ENCODE measurements at places on chromosomes 1 and 21.

GRCh38 chr1:168834225-168834872 is 105.3 kb upstream of the DPT start:
- no peak for DNase-seq

DNA sequence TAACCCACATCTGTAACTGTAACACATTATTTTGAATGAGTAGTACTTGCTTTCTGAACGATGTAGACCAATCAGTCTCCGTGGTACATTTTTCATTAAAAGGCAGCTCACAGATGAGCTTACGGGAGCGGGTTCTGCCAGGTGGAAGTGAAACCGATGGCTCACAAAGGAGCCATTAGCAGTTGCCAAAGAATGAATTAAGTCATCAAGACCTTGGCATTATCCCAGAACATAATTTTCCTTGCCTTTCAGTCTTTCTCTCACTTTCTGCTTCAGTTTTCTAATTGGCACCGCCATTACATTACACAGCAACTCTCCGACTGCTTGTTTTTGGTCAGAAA is 33.5 kb upstream of the UTS2 start:
- no peak for DNase-seq

- DNase-seq = no peak
Measured at GRCh38 chr1:165773324-165773965, 4.8 kb upstream of the TMCO1 start.

GRCh38 chr1:117312453-117313138 is 54.7 kb upstream of the MAN1A2 start:
- no peak for DNase-seq

DNA sequence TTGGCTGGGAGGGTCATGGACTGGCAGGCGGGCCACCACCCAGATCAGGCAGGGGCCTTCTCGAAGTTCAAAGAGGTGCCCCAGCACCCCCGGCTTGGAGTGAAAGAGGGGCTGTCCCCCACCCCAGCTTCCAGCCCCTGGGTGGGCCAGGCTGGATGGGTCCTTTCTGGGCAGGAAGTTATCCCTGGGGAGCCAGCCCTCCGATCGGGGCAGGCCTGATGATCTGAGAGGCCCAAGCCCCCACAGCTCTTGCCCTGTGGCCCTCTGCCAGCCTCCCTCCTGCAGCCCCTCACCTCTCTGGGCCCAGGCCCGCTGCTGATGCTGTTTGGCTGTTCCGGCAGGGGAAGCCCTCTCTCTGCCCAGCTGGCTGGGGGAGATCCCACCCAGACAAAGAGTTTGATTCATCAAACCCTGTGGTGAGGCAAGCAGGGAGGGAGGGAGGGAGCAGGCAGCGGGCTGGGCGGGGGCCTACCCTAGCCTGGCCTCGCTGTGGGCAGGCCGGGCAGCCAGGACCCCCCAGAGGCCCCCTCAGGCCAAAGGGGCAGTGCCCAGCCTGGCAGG is 2.5 kb downstream of the ARHGEF19 start:
- no peak for DNase-seq

- peak; percentile 31 for DNase-seq
Measured at GRCh38 chr1:7070389-7071029, 285.3 kb downstream of the CAMTA1 start.

GRCh38 chr1:230148768-230149469 is 81.9 kb downstream of the GALNT2 start:
- DNase-seq = no peak

- DNase-seq = no peak
Measured at GRCh38 chr1:119367432-119368124, 1.0 kb upstream of the HAO2 start.

DNA sequence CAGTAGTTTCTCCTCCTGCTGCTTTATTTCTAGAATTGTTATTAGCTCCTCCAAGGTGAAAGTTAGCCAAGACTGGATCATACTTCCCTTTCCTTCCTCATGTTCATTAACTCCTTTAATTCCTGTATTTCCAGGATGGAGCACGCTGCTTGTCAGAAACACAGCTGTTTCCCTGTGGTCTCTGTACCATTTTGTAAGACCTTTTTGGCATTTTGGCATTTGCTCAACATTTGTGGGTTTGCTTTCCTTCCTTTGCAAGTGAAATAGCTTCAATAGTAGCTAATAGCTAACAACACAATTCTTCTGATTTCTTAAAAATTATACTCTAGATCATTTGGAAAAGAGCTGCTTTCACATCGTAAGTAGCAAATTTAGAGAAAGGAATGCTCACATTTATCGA is 44.3 kb upstream of the HPDL start:
- no peak for DNase-seq

GRCh38 chr21:34779860-34780259 is 111.1 kb downstream of the CLIC6 start:
- no peak for DNase-seq

DNA sequence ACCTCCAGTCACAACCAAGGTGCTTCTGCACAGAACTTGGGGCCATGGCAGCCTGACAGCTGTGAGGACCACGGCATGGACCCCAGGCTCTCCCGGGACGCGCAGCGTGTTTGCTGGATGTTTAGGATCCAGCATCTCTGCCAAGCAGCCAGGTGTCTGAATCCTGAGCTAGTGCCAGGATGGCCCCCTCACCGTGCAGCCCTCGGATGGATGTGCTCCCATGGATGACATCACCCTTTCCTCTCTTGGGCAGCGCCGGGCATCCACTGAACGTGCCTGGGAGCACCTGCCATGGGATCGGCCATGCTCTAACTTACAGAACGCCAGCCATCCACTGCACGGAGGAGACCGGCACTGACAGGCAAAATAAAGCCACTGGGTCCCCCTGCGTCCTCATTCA is 53.9 kb downstream of the PRDM15 start:
- no peak for DNase-seq

DNA sequence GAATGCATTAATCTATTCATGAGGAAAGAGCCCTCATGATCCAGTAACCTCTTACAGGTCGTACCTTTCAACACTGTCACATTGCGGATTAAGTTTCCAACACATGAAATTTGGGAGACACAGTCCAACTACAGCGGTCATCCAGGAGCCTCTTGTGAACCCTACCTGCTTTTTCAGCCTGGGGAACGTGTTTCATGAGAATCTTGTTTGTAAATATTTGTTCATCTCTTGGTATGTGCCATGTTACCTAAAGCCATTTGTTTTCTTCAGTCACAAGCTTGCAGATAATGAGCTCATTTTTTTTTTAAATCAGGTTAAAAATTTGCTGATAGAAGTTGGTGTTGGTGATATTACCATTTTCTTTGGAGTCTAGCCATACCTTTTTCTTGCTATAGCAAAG is 37.2 kb upstream of the PDC start:
- no peak for DNase-seq

DNA sequence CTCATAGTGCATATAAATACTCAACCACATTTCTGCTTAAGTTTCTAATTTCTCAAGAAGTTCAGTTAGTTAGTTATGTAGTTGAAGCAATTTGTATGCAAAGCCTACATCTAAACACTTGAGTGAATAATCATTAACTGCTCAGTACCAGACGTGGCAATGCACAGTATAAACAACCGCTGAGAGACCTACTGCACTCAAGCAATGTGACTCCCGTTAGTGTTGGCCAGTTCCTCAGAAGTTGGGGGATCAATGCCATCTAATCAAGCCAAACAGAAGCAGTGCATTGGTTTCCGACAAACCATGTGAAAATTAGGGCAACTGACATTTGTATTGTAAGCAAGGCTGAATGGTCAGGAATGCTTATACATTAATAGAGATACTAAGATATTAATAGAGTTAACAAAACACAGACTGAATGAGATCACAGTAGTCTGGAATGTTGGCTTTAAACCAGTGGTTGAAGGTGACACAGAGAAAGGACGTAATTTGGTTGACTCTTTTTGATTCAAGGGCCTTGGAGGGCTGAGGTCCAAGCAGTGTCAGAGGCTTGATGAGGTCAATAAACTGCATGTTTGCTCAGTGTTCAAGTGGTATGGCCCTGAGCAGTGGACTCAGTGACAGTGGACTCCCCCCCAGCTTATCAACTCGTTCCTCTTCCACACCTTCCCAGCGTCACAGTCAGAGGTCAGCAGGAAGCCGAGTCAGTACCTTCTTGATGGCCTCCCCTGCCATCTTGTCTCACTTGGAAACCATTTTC is 255.5 kb downstream of the CTH start:
- DNase-seq = no peak

DNA sequence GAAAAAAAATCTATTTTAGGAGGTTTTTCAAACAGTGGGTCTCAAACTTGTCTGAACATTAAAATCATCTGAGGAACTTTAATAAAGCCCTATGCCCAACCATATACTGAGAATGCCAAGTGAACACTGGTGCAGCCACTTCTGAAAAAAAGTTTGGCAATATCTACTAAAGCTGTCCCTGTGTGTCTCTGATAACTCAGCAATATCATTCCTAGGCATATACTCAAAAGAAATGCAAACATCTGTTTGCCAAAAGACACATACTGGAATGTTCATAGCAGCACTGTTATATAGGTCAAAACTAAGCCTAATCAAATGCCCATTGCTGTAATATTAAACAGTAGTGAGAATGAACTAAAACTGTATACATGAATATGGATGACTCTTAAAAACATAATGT is 74.2 kb upstream of the RGS4 start:
- no peak for DNase-seq

- no peak for DNase-seq
Measured at GRCh38 chr1:11413986-11414391, 65.0 kb upstream of the DISP3 start.

GRCh38 chr21:41196993-41197392 is 29.0 kb downstream of the BACE2 start:
- DNase-seq = no peak

DNA sequence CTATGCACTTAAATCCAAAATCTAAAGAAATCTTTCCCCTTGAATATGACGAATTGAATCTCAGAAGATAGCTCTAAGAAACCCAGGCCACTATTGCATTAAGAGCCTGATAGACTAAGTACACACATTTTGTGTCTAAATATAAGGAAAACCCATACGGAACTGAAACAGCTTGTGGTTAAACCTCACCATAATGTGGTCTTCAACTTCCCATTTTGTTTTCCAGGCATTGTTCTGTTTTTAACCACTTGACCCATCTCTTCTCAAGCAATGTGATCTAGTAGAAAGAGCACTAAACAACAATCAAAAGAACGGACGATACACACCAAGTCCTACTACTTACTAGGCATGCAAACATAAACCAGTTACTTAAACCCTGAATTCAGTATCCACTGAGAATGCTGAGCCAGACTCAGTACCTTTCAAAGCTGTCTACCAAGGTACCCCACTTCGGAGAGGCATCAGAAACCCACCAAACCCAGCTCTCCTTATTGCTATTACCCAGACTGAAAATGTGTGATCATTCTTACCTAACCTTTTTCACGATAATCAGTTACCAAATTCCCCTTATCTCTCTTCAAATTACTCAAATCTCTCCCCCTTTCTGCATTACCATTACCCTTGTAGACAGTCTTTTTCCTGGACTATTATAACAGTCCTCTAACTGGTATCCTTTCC is 12.8 kb downstream of the OTUD7B start:
- DNase-seq = no peak
